ENCODE measurements at places on chromosomes 11 and 22. TPM values are rescaled to one million over a fixed set of nuclear protein-coding genes. Genes with fewer than 3 reads are reported as not detected.

The WBP2NL gene
- total RNA-seq = 0.81 TPM

The CDKN1C gene
- 18.1 TPM for total RNA-seq

The LRRC4C gene
- total RNA-seq = 0.45 TPM

The SCN3B gene
- total RNA-seq = 0.26 TPM

The MRGPRX3 gene
- total RNA-seq = not detected

The BLID gene
- total RNA-seq = not detected

The SLC17A6 gene
- total RNA-seq = not detected

The TMEM86A gene
- total RNA-seq = 9.3 TPM

The FREY1 gene
- not detected for total RNA-seq

The UBQLN3 gene
- not detected for total RNA-seq

The PLAAT5 gene
- 2.0 TPM for total RNA-seq

The HIRA gene
- total RNA-seq = 17.0 TPM

The OR6T1 gene
- total RNA-seq = not detected

The IFT27 gene
- 23.1 TPM for total RNA-seq

GRCh38 chr11:64924910-64925284 is 408 bp downstream of the PPP2R5B start:
- DNase-seq = peak; percentile 40

GRCh38 chr11:94593030-94593429 is 25.9 kb downstream of the PIWIL4 start:
- no peak for DNase-seq

DNA sequence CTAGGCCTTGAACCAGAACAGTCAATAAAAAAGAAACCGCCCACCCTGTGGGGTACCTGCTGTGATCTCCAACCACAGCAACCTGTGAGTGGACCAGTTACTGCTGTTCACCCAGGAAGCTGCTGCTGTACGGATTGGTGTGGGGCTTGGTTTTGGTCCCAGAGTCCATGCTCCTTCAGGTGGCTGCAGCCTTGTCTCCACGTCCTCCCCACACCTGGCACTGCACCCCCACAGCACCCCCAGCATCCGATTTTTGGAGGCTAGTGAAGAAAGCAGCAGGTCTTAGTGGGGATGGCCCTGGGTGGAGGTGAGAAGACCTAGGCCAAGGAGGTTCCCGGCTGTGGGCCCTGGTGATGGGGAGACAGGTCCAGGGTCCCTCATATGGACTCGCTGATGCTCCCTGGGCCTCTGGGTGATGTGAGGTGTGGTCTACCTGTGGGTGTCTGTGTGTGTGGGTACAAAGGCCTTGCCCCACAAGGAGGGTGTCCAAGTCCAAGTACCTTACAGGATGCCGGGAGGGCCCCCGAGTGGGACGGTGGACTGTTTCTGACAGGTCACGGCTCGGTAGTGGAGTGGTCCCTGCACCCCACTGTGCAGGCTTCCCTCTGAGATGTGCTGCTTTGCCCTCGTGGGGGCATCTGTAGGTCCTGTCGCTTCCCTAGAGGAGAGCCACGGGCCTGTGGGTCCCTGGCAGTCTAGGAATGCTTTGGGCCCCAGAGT is 283.4 kb downstream of the TBC1D22A start:
- no peak for DNase-seq

- DNase-seq = no peak
These were observed 63.7 kb upstream of the HORMAD2 start for GRCh38 chr22:30016596-30016995.

DNA sequence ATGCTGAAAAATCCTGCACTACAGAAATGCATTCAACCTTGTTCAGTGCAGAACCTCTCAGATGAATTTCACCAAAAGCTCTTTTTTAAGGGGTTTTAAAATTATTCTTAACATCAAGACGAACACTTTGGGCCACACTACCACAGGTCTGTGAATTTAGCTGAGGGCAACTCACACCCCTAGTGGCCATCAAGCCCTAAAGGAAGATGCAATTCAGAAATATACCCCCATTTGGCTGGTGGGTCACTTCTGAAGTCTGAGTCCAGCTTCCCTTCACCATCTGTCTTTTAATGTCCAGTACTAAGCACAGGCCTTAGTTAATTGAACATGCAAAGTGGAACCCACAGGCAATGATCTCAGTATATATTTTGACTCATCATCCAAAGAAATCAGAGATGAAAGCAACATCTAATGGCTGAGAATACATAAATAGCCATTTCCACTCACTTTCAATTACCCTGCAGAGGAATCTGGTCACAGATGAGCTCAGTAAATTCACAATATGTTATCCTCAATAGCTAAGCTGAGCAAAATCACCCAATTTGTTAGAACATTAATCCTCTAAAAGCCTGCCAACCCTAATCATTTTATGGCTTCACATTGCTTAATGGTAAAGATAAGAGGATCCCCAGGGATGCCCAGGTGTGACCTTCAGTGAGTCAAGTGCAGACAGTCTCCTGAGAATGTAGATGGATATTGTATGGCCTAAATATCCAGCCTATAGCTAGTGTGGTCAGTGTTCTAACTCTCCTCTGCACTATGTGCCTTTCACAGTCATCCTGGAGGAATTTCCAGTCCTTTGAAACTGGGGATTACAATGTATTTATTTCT is 50.3 kb downstream of the FAM76B start:
- DNase-seq = no peak

GRCh38 chr11:894575-895201 is 15.9 kb downstream of the CHID1 start:
- no peak for DNase-seq

DNA sequence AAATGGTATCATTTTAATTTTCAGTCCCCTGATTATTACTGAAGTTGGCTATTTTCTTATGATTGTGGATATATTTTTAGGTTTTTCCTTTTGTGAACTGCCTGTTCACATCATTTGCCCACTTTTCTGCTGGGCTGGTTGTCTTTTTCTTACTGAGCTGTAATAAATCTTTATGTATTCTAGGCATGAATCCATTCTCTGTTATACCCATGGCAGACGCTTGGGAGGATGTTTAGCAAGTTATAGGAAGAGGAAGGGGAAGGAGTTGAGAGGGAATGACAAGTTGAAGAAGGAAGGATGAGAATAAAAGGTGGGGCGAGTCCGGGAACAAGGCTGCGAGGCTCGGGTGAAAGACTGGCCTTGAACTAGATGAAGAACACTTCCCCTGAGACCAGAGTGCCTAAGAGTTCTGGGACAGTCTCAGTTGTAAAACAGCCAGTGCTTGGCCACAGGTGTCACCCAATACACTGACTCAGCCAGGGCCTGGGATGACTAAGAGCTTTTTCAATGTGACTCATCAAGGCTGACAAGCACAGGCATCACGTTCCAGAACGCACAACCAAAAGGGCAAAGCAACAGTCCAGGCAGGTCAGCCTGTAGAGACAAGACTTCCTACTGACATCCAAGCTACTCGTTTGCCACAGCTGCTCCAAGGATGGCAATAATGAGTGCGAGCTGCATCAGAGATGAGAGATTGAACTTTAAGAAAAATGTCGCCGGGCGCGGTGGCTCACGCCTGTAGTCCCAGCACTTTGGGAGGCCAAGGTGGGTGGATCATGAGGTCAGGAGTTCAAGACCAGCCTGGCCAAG is 35.2 kb downstream of the LRFN4 start:
- DNase-seq = no peak

DNA sequence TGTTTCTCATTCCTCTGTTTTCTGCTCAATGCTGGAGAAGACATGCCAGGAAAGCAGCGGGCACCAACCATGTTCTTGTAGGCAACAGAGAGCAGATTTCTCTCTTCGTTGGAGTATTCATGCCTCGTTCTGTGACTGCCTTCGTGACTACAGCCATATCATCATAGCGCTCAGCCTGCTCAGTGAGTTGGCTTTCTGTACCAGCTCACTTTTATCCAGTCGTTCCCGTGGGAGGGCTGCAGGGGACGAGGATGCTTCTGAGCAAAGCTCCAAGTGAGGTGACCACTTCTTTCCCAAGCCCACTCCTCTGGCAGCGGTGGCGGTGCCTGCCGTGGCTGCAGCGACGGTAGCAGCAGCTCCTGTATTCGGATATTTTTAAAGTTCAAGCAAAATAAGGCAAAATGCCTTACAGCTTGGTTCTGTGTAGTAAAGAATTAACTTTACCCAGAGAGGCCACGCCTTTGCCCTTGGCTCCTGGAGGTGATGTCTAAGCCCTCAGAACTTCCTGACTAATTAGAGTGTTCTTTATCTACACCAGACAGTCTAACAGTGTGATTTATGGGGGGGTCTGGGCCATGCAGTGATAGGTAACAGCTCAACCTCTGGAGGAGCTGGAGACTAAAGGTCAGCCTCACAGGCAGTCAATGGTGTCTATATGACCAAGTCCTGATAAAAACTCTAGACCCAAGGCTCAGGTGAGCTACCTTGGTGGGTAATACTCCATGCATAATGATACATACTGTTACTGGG is 35.3 kb downstream of the LDHAL6A start:
- DNase-seq = no peak

- no peak for DNase-seq
These were observed 7.6 kb upstream of the RBFOX2 start for GRCh38 chr22:36036167-36036624.

DNA sequence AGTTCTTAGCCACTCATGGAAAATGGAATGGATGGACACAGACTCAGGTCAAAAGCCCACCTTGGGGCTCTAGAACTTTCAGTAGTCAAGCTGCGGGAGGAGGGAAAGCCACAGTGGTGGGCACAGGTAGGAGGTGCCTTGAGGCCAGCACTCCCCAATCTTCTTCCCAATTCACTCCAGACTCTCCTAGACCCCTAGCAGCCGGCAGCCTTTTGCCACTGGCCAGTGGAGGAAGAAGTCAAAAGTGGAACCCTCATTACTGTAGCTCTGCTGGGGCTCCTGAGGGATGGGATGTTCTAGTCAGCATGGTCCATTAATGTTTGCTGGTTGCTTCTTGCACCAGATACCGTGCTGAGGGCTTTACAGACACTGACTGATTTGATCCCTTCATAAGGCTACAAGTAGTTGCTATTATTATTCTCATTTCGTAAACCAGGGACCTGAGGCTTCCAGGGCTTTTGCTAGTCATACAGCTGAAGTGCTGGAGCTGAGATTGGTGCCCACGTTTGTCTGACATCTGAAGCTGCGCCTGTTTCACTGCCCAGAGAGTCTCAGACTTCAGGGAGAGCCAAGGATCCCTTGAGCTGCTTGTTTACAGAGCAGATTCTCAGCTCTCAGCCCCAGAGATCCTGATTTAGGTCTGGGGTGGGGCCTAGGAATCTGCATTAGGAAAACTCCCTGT is 1.1 kb downstream of the UCP3 start:
- no peak for DNase-seq

- DNase-seq = no peak
These were observed 829 bp upstream of the APOC3 start for GRCh38 chr11:116828632-116829524.

- DNase-seq = peak; percentile 79
These were observed 83.1 kb downstream of the MN1 start for GRCh38 chr22:27718186-27719035.

DNA sequence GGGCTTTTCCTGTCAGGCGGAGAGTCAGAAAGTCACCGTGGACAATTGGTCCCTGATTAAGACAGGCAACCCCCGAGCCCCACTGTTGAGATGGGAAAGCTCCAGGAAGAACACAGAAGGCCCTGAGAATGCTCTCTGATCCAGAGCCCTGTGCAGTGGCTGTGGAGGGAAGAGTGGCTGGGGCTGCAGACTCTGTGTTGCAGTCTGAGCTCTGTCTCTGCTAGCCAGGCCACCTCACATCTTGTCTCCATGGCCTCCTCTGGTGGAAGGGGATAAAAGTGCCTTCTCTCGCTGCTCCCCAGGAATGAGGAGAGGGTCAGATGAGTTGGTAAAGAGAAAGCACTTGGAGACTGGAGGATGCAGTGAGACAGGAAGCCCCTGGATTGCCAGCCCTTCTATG is 141.2 kb downstream of the CEP164 start:
- no peak for DNase-seq

DNA sequence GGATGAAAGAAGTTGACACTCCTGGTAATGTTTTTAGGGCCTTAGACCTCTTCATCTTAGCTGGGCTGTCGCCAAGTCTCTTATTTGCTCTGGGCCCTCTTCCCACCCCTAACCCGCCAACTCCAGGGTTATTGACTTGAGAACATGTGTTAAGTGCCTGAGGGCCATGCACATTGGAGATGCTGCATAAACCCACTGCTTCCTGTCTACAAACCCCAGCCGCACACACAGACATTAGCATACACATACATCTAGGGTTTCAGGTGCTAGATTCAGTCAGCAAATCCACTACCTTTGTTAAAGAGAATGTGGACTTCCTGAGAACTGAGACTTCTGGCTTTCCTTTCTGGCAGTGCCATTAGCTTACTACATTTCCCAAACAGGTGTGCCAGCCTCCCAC is 817 bp downstream of the PANX3 start:
- no peak for DNase-seq

- DNase-seq = no peak
These were observed 21.6 kb downstream of the IMMP1L start for GRCh38 chr11:31487848-31488247.

DNA sequence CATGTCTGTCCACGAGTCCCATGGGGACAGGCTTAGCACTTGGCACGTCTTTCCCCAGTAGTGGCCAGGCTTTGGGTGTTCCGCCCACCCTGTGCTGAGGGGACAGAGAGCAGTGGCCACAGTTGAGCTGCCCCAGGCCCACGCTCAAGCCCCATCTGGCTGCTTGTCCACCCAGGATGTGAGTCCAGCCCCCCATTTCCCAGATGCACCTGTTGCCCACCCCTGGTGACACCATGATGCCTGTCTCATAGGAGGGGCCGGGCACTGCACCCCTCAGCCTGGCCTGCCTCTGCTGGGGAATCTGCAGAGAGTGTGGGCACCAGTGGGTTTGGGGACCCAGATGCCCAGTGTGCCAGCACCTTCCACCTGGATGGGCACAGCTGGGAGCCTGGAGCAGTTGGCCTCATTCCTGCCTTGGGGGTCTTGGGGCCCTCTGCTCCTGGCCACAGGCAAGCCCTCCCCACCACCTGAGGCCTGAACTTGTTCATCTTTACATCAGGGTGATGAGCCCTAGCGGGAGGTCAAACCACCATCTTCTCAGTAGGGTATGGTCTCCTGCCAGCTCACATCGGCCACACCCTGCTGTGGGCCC is 5.7 kb downstream of the SIGIRR start:
- no peak for DNase-seq

- no peak for DNase-seq
These were observed 4.4 kb downstream of the SLC2A11 start for GRCh38 chr22:23862103-23862502.

All from heart right ventricle (tissue), 16 donors.